ENCODE measurements at places on chromosomes 5 and 9.

- no peak for DNase-seq
Measured at GRCh38 chr5:67301285-67301903, 104.8 kb upstream of the CD180 start.

DNA sequence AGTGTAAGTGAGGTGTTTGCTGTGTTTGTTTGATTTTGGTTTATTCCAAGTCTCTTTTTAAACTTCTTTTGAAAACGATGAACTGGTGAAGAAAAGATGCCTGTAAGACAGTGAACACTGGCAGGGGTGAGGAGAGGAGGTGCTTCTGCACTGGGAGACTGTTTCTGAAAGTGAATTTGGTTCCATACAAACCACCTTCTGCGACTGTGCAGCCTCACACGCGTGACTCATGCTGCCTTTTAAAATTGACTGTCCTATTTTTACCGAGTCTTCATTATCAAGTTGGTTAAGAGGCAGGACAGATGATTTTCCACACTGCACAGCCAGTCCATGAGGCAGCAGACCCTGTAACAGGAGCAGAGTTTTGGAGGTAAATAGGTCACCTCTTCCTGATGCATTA lies 340.6 kb downstream of the MTRR start:
- DNase-seq = peak; percentile 22

DNA sequence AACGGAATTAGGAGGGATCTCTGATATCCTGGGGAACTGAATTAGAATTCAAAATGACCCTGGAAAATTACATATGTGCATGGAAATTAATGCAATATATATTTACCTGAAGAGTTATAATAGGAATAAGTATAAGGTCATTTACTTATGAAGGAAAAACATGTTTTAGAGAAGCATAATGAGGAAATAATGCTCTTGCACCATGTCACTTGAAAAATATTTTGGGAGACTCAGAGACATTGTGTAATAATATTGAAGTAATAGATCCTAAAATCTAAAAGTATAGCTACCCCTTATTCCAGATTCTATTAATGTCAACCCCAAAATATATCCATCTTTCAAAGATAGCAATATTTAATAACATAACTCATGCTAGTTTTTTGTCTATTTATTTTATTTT lies 28.4 kb downstream of the SPZ1 start:
- DNase-seq = no peak

DNA sequence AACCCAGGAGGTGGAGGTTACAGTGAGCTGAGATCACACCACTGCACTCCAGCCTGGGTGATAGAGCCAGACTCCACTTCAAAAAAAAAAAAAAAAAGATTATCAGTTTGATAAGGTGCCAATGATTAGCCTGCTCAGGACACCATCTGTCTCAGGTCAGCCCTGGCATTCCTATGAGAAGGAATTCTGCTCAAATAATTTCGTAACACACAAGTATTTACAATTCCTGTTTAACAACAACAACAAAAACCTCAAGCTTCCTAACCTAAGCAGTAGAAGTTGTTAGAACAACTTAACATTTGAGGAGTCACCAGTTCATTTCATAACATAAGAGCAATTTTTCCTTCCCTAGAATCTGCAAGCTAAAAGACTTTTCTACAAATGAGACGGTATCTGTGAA lies 85.0 kb downstream of the LHFPL2 start:
- DNase-seq = no peak

DNA sequence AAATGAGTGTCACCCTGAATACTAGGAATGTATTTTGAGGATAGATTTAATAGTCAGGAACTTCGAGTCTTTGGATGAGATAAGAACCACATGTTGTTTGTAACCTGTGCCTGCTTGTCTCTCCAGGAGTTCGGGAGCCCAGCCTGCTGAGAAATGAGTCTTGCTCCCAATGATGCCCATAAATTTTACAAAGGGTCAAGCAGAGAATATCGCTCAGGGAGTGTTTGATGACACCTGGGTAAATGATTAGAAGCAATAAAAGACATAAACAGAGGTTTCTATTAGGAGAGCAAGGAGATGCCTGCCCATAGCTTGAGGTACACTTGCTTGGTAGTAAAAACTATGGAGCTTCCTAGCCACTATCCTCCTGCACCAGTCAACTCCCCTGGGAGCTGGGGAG lies 46.9 kb upstream of the KLF4 start:
- no peak for DNase-seq

GRCh38 chr9:14057368-14058324 lies 256.3 kb downstream of the NFIB start:
- no peak for DNase-seq

- no peak for DNase-seq
Measured at GRCh38 chr9:127449332-127449966, 1.8 kb downstream of the RPL12 start.

- DNase-seq = no peak
Measured at GRCh38 chr5:110651507-110651906, 75.0 kb downstream of the TMEM232 start.

DNA sequence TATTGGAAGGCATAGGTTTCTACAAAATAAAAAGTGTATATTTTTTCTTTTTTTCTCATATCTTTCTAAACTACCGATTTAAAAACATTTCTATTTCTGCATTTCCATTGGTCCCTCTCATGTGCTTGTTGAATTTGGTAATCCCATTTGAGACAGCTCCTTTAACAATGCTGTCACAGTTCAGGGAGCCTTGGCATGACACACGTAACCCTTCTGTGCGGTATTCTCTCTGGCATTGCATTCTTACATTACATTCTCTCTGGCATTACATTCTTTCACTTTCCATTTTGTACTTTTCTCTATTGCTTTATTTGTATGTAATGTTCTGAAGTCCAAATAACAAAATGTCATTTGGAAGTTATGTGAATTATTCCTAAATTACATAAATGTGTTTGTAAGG lies 150.7 kb upstream of the RASGRF2 start:
- no peak for DNase-seq

DNA sequence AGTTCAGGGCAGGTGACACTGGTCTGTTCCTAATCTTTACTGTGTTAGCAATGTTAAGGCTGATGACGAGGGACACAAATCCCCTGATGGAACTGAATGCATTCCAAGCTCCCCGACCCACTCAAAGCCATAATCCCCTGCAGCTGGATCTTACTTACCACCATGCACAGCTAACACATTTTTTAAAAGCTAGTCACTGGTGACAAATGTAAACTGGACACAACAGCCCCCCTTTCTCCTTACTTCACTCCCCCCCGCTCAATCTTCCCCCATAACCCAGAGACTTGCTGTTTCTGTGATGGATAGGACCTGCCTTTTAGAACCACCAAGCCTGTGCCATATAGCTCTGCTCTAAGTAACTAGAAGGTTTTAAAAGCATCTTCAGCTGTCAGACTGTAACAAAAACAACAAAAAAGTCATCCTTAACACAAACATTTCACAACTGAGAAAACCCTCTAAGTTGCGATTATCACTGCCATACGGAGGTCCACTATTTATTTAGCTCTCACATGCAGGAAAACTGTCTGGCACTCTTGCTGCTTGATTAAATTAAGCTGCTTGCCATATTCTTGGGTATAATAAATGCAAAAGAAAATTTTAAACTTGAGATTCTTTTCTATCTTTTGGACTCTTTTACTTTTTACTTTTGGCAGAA lies 44.4 kb downstream of the BNC2 start:
- DNase-seq = no peak

DNA sequence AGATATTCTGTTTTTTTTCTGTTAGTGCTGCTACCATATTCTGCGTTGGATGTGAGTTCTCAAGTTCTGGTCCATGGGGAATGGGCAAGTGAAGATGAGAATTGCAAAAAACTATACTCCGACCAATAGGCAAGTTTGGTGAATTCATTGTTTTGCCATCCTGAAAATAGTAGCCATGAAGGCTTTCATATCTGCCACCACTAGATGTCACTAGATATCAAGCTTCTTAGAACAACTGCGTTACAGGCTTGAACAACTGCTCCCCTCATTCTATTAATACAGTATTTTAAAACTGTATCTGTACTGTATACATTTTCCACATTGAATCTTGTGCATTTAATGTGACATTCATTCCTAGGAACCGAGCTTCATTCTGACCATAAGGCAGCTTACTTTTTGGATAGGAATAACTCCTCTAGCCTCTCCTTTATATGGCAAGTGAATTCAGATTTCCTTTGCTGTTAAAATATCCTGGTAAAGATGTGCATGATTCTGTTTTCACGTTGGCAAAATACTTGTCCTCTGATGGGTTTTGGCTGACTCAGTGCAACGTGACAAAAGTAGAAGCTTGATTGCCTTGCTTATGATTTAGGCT lies 163.6 kb downstream of the SREK1 start:
- peak; percentile 69 for DNase-seq

GRCh38 chr9:91896097-91896496 lies 53.9 kb downstream of the ROR2 start:
- DNase-seq = no peak

DNA sequence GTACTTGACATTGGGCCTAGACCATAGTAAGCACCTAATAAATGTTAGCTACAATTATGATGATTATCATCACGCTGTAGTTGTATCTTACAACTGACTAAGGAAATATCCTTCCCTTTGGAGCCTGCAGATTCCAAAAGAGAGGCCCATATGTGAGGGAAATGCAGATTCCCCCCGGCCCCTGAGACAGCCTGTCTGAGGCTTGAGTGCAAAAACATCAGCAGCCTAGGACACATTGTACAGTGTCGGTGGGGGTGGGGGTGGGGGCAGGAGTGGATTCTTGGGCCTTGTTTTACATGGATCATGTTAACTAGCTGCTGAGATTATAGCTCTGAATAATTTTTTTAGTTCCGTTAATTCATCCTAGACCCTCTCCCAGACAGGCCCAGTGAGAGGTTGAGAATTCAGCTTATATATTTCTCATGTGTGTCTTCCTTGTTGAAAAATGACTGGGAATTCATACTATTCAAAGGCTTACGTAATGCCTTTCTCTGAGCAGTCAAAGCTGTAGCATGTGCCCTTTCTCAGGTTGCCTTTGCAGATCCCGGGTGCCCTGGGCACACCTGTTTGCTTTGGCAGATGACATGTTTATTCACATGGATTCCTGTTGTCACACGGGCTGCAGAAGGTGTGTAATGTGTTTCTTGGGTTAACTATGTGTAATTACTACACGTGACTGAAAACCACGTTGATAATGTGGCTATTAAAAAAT lies 262.8 kb downstream of the NR3C1 start:
- DNase-seq = no peak

- DNase-seq = no peak
Measured at GRCh38 chr9:127216888-127217217, 47.7 kb upstream of the GARNL3 start.

- DNase-seq = no peak
Measured at GRCh38 chr5:116564756-116565490, 9.7 kb downstream of the SEMA6A start.

DNA sequence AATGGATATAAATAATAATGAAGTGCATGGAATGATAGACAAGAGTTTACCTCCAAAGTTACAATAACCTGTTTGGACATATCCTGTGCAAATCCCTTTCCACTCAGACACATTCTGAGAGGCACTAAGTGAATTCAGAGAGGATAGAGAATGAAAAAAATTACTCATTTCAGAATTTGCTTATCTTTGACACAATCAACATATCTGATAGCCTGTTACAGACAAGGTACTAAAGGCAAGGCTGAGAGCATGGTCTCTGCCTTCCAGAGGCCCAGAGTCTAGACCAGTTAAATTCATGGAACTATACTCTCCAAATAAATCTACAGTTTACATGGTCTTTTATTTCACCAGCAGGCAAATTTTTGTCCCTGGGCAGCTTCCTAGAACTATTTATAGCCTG lies 371.8 kb upstream of the PTGER4 start:
- no peak for DNase-seq

DNA sequence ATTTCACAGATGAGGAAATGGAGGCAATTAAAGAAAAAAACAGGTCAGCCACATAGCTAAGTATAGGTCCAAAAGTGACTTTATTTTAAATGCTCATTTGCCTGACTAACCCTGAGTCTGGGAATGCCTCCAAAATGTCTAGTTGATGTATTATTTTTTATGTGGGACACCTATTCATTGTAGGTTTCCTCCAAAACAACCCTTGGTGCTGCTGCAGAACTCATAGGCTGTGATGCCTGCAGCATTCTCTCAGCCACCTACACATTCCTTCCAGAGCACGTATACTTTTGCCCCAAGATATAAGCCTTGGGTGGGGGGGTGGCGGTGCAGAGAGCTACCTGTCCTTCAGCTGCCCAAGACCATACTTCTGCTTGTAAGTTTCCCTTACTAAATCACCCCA lies 77.4 kb downstream of the MSX2 start:
- no peak for DNase-seq

GRCh38 chr9:91360551-91361290 lies 997 bp downstream of the AUH start:
- no peak for DNase-seq

GRCh38 chr9:32004431-32005076 lies 379.9 kb upstream of the ACO1 start:
- peak; percentile 54 for DNase-seq

- no peak for DNase-seq
Measured at GRCh38 chr5:9283473-9283872, 262.4 kb downstream of the SEMA5A start.

- no peak for DNase-seq
Measured at GRCh38 chr5:94903726-94904125, 285.3 kb downstream of the SLF1 start.

DNA sequence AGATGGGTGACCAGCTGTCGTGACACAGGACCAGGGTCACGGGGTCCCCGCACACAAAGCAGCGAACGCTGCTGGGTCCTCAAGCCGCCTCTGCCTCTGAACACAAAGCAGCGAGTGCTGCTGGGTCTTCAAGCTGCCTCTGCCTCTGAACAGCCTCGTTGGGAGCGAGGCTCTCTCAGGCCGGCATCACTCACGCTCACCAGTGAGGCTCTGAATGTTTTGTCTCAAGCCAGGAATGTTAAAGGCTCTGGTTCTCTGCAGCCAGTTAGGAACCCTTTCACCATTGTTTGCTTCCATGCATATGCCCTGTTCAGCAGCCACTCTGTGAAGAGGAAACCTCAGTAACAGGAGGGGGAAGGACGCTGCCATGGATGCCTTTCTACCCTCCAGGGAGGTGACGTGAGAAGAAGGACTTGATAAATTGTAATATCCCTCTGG lies 82.7 kb upstream of the TAF11L2 start:
- DNase-seq = no peak

GRCh38 chr5:132099076-132099748 lies 25.6 kb downstream of the CSF2 start:
- no peak for DNase-seq

DNA sequence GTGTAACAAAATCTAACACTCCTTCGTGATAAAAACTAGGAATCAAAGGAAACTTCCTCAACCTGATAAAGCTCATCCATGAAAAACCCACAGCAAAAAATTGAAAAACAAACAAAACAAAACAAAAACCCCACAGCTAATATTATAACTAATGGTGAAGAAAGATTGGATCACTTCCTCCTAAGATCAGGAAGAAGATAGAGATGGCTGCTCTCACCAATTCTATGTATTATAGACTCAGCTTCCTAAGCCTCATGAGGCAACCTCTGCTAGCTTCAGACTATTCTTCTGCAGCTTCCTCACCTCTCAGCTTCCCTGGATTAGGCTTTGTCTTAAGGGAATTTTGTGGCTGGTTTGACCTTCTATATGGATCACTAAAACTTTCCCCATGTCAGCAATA lies 40.1 kb downstream of the PHAX start:
- no peak for DNase-seq

- DNase-seq = no peak
Measured at GRCh38 chr5:154298065-154298464, 107.5 kb downstream of the GALNT10 start.

GRCh38 chr9:32350682-32351081 lies 33.8 kb upstream of the ACO1 start:
- DNase-seq = peak; percentile 42

- no peak for DNase-seq
Measured at GRCh38 chr9:124263800-124264426, 6.2 kb downstream of the NEK6 start.

- DNase-seq = no peak
Measured at GRCh38 chr5:173243831-173244305, 8.9 kb upstream of the NKX2-5 start.
